ENCODE measurements at places on chromosomes 1 and 21.

GRCh38 chr1:29508458-29509107 is 272.3 kb downstream of the PTPRU start:
- no peak for DNase-seq

DNA sequence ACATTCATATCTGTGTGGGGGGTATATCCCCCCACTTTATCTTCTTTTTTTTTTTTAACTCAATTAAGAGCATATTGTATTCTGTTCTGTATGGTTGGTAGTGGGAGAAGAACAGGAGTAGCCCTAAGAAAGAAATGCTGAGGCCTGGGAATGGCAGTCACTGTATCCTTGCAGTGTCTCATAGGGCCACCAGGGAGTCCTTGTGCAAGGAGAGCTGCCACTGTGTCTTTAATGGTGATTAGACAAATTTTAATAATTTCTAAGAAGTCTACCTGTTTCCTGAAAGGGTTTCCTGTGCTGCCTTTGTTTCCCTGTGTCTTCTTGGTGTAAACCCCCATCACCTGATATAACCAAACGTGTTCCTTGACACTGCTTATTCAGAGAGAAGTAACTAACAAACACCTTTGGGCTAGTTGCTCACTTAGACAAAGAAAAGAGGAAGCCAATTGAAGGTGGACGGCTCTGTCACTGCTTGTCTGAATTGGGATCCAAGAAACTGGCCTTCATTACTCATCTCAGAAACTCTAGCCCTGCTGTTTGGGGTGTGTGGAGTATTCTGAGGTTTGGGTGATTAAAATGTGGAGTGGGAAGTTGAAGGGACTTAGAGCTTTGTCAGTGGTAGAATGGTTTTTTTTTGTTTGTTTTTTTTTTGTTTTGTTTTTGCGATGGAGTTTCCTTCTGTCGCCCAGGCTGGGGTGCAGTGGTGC is 15.2 kb downstream of the GIPC2 start:
- peak; percentile 23 for DNase-seq

GRCh38 chr1:226034482-226034881 is 28.0 kb upstream of the H3-3A start:
- DNase-seq: peak; percentile 90

- peak; percentile 54 for DNase-seq
Observed at GRCh38 chr1:9128520-9129265, at the start of gene GPR157. Gene GPR157, minus strand, starts transcription at chr1:9129102. Its CDS starts 75 bp downstream, at chr1:9129027.

- DNase-seq: no peak
Observed at GRCh38 chr1:28045777-28046176, 42.6 kb downstream of the EYA3 start.

GRCh38 chr1:227314014-227314848 is 4.1 kb downstream of the CDC42BPA start:
- DNase-seq: no peak

GRCh38 chr1:210815641-210816550 is 318.1 kb downstream of the KCNH1 start:
- no peak for DNase-seq

DNA sequence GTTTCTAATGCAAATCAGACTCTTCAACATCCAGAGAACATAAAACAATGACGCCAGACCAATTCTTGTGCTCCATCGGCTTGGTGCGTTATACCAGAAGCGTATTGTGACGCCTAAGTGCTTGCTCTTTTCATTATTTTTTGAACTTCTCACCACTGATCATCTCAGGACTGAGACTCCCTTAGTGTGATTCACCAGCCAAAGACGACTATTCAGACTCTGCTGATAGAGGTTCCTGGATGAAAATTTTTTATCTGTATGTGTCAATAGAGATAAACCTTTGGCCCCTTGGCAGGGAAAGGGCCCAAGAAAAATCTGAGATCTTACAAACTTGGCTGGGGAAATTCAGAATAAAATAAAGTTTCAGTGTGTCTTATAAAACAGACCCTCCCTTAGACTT is 856 bp upstream of the GREM2 start:
- DNase-seq: no peak

- DNase-seq: peak; percentile 65
Observed at GRCh38 chr1:166975361-166976129, at the start of gene ILDR2. Gene ILDR2, minus strand, starts transcription at chr1:166975540. Its CDS starts 272 bp downstream, at chr1:166975268.

DNA sequence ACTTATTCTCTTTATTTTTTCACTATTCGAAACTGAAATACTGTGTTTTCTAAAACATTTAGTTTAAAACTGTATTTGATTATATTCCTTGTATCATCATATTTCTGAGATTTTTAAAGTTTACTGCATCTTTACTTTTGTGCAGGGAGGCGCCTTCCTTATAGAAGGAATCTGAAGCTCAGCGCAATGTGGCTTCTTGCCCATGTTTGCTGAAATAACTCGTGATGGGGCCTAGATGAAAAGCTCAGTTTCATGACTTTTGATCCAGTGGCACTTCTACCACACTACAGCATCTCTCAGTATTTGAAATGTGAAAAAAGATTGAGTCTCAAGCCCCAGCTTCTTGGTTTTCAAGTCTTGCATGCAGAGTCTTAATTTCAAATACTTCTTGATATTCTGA is 28.4 kb downstream of the CACHD1 start:
- DNase-seq: no peak

DNA sequence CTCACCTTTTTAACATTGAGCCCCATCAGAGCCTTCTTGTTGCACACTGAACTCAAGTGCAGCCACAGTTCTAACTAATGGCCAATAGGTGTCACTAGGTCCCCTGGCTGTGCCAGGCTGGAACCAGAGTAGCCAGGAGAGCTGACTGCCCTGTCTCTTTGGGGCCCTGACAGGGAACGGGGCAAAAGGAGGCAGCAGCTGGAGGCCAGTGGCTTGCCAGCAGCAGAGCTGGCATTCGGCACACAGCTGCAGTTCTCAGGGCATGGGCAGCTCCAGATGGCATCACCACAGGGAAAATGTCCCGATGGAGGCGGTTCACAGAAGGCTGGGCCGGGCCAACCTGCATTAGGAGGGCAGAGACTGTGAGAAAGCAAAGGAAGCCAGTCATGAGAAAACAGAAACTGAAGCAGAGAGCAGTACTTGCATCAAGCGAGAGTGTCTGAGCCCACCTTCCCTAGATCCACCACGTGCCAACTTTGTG is 188.6 kb downstream of the FCRL5 start:
- DNase-seq: peak; percentile 47

DNA sequence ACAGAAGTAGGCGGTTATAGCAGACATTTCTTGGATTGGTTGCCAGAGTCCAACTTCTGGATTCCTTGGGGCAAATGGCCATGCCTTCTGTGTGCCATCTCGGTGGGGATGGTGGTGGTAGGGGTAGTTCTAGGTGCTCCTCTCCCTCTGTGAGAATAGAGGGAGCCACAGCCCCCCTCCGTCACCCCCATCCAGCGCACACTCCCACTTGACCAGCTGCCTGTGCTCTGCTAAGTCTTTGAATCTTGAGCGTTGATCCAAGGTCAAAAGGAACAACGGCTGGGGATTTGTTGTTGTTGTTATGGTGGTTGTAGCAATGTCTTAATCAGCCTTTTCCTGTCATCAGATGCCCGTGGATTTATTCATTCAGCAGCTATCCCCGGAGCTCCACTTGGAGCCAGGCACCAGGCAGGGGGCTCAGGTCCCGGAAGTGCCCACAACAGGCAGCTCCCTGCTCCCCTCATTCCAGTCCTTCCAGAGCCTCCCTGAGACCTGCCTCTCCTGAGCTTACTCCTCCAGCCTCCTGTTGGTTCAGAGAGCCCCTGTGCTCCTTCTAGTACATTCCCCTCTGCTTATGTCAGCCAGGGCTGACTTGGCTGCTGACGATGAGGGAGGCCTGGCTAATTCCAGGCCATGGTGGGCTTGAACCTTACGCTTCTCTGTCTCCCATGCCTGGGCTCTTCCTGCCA is 146.6 kb upstream of the WNT4 start:
- DNase-seq: no peak

GRCh38 chr1:161039546-161039945 is 782 bp upstream of the TSTD1 start:
- no peak for DNase-seq

DNA sequence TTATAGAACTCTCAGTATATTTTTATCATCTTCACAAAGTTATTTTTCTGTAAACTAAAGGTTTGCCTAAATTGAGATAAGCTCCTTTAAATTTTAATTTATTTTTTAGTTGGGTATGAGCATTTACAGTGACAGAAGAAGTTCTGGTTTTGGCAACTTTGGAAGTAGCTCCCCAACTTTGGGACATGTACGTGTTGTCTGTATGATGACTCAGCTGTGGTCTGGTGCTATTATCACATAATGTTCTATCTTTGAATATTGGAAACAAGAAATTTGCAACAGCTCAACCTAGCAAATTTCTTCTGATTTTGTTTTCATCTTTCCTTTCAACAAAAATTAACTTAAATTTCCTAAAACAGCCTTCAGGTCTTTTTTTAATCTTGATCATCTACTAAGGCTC is 46.6 kb upstream of the C1orf105 start:
- DNase-seq: no peak

- no peak for DNase-seq
Observed at GRCh38 chr1:58804853-58805565, 21.2 kb upstream of the JUN start.

- no peak for DNase-seq
Observed at GRCh38 chr1:62232871-62233278, 38.2 kb downstream of the L1TD1 start.

GRCh38 chr1:86335916-86336315 is 60.2 kb downstream of the ODF2L start:
- no peak for DNase-seq
